ENCODE measurements at places on chromosomes 6 and 20.

DNA sequence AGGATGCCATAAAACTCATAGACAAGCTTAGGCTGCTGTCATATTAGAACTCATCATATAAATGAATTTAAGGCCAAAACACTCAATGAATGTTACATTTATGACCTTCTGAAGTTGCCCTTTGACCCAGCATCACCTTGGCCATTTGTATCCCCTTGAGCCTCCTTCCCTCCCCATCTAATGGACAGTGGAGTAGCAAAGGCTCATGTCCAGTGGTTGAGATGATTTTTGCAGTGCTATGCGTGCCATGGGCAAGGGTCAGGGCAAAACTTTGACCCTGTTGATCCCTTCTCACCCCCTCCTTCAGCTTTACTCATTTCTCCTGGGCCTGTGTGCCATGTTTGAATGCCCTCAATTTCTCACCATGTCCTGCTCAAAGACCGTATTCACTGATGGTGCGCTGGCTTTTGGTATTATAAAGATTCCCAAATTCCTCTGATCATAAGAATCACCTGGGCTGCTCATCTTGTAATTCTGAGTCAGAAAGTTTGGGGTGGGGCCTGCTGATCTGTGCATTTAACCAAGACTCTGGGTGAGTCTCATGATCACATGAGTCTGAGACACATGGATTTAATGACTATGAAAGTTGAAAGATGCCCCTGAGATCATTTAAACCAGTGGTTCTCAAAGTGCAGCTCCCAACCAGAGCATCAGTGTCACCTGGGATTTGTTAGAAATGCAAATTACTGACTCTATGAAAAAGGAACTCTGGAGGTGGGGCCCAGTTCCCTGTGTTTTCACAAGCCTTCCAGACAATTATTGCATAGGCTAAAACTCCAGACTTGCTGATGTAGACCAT lies 57.5 kb upstream of the IL20RA start:
- no peak for DNase-seq

GRCh38 chr6:10278746-10279145 lies 136.1 kb downstream of the TFAP2A start:
- no peak for DNase-seq

- no peak for DNase-seq
Observed at GRCh38 chr6:116088946-116089345, 11.7 kb upstream of the NT5DC1 start.

GRCh38 chr20:54726687-54727300 lies 251.4 kb downstream of the DOK5 start:
- no peak for DNase-seq

GRCh38 chr6:130134582-130134981 lies 88.2 kb downstream of the SAMD3 start:
- no peak for DNase-seq

GRCh38 chr20:40925829-40926510 lies 102.7 kb upstream of the TOP1 start:
- DNase-seq, result no peak

DNA sequence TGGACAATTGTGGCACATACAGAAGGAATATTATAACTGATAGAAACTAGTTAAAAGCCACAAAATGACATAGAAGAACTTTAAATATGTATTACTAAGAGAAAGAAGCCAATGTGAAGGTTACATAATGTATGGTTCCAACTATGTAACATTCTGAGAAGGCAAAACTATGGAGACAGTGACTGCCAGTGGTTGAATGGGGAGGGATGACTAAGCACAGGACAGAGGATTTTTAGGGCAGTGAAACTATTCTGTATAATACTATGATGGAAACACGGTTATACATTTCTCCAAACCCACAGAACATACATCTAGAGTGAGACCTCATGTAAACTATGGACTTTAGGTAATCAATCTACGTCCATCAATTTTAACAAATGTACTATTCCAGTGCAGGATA lies 22.4 kb downstream of the SYNCRIP start:
- DNase-seq, result no peak

- no peak for DNase-seq
Observed at GRCh38 chr6:27809067-27809938, 102.9 kb downstream of the OR2B2 start.

DNA sequence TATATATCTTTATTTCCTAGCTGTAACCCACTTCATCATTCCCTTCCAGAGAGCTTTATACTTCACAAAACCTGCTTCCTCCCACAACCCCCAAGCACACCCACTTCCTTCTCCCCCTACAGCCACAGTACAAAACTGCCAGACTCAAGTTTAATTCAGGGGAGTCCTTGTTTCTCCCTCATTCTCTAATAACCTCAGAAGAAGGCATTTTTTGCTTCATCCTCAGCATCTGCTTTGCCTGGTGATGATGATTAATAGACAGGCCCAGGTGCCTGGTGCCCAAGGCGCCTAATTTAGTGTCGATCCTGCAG lies 414.3 kb downstream of the KIF16B start:
- DNase-seq, result no peak

DNA sequence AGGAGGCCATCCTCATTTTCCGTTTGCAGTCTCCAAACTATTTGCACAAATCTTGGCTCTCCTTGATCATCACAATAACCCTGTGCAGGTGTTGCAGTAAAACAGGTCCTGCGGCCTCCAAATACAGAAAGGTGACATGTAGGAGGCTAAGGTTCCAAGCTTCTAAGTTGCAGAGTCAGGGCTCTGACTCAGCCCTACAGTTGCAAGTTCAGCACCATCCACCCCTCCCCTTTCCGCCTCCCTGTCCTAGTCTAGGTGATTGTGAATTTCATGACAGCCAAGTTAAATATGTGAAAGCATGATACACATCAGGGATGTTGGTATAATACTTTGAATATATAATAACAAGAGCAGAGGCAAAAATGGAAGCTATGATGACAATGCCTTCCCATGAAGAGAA lies 317.3 kb upstream of the CDH4 start:
- no peak for DNase-seq

DNA sequence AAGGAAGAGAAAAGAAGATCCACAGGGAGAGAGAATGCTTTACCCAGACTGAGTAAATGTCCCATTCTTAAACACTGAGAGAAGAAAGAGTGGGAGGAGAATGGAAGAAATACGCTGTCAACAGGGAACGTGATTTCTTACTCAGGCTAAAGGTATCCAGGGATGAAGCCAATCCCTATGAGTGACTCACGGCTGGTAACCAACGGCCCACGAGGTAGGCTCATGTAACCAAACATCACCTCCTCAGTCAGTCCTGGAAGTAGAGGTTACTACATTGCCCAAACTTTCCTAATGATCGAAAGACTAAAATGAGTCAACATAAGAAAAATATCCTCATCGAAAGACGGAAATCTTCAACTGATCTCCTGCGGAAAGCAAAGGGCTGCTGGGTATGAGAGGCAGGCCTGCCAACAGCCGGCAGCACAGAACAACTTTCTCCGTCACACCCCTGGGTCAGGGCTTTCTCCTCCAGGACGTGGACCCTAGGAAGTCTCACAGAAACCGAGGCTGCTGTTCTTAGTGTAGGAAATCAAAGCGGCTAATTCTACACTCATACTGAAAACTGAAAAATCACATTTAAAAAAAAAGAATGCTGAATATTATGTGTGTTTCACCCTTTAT lies 292.6 kb downstream of the GMDS start:
- peak; percentile 99 for DNase-seq

GRCh38 chr6:134379076-134379475 lies 61.2 kb upstream of the SGK1 start:
- peak; percentile 25 for DNase-seq

GRCh38 chr6:3433005-3433404 lies 23.8 kb downstream of the SLC22A23 start:
- no peak for DNase-seq

DNA sequence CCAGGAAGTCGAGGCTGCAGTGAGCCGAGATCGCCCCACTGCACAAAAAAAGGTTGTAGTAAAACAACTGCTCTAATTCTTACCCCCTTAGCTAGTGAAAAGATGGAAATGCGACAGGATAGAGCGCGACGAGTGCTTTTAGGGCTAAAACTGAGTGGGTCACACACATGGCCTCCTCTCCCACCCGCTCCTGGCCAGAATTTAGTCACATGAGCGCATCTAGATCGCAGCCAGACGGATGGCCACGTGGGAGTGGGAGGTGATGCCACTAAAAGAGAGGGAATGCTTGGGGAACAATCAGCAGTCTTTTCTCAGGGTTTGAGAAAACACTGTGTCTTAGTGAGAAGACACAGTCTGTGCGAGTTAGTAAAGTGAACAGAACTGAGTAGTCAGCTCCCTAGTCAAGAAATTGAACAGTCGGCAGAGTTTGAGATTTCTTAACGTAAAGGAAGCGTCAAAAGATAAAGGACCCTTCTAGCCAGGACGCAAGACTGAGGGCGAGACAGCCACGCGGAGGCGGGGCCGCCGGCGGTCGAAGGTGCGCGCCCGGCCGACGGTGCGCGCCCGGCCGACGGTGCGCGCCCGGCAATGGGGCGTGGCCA lies 664 bp upstream of the ACTR5 start:
- no peak for DNase-seq

GRCh38 chr20:46583411-46584214 lies 33.2 kb upstream of the OCSTAMP start:
- no peak for DNase-seq

DNA sequence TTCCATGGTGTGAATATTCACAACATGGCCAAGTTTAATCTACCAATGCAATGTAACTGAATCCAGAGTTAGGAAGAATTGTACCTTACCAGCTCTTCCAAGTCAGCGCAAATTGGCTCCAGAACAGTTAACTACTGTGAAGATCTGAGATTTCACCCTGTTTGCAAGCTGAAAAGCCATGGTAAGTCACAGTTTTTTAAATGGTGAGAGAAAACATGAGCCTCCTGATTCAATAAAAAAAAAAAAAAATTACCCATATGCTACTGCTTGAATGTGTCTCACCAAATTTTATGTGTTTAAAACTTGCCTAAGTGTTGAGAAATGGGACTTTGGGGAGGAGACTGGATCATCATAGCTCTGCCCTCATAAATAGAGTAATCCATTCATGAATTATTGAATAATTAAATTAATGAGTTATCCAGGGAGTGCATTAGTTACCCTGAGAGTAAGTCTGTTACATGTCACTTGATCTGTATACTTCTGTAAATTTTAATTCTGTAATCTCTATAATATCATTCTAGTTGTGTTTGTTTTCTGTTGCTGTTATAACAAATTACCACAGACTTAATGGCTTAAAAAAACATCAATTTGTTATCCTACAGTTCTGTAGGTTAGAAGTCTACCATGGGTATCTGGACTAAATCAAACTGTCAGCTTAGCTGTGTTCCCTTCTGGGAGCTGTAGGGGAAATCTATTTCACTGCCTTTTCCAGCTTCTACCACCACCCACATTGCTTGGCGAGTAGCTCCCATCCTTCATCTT lies 1355.9 kb downstream of the GRIK2 start:
- no peak for DNase-seq

DNA sequence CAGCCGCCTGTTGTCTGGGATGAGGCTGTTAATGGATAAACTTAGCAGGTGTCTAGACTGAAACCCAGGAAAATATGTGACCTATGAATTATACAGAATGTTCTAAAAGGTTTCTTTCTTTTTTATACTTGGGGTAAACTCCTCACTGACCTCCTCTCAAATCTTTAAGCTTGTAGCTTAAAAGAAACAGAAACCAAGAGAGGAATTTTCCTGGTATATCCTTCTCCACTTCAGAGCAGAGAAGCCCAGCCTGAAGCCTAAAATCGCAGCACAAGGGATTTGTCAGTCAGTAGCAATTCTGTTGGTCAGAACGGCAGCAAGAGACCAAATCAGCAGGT lies 99.4 kb upstream of the RIPOR2 start:
- DNase-seq, result no peak

DNA sequence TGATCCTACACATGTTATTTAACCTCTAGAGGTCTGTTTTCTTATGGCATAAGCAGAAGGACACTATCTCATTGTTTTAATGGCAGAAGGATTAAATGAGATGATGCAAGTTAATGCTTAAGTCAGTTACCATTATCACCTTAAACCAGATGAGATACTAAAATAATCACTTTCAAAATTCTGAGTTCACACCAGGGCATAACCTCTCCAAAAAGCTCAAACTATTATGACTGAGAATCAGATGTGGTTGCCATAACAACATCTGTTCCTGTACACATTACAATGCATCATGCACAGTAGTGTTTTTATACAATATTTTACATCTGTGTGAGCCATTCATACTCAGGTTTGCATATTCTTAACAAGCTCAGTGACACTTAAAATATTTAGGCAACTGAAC lies 10.2 kb downstream of the ADNP start:
- DNase-seq, result no peak

DNA sequence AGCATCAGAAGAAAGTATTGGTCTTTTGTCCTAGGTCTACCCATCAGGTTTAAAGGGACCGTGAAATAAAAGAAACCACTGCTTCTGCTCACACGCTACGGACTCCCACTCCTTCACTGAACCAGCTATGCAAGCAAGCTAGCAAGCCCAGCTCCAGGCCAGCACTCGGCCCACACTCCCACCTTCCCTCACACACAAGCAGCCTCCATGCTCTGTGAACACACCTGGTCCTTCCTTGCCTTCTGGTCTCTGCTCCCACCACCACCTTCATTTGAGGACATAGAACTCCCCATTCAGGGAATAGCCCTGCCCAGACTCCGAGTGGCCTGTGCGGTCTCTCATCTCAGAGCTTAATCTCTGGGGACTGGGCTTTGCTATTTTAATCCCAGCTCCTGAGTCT lies 436.4 kb upstream of the CDH4 start:
- no peak for DNase-seq

GRCh38 chr20:60510356-60510755 lies 552.1 kb downstream of the CDH26 start:
- no peak for DNase-seq

GRCh38 chr6:47360388-47360787 lies 50.7 kb upstream of the TNFRSF21 start:
- no peak for DNase-seq

GRCh38 chr20:46850416-46850815 lies 44.2 kb upstream of the EYA2 start:
- DNase-seq, result peak; percentile 1

DNA sequence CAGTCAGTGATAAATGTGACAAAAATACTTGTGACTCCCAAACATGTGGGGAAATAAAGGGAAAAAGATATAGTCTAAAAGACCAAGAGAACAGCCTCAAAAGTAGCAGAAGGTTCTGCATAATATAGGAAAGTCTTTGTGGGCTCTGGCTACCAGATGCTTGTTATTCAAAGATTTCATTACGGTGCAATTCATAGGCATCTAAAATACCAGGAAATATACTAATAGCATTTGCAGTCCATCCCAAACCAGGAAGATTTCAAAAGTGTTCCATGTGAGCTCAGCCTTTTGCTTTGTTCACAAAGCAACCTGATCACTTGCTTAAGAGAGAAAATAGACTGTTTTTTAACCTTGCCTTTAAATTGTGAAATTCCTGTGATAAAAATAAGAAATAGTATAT lies 506.7 kb upstream of the MARCKS start:
- DNase-seq, result no peak

- DNase-seq, result no peak
Observed at GRCh38 chr6:168782187-168782751, 341.3 kb downstream of the SMOC2 start.

GRCh38 chr6:41577356-41578216 lies 31.4 kb downstream of the FOXP4 start:
- DNase-seq, result peak; percentile 36
